ENCODE measurements at places on chromosomes 1 and 21.

GRCh38 chr1:77506771-77507170 is 175.7 kb downstream of the ZZZ3 start:
- no peak for DNase-seq

DNA sequence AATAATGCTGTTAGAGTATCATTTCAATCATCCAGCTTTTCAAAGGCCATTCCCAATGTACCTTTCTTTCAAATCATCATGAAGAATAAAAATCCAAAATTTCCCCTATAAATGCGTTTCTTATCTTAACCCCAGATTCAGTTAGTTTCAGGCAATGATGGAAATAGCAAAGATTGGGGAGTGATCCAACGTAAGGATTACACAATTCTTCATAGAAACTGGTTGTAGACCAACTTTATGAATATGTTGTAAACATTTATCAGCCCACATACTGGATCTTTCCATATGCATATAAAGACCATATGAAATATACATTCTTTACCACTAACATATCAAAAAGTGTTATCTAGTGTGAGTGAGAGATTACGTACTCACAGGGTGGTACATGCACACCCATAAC is 92.7 kb downstream of the ZC3H11B start:
- no peak for DNase-seq

DNA sequence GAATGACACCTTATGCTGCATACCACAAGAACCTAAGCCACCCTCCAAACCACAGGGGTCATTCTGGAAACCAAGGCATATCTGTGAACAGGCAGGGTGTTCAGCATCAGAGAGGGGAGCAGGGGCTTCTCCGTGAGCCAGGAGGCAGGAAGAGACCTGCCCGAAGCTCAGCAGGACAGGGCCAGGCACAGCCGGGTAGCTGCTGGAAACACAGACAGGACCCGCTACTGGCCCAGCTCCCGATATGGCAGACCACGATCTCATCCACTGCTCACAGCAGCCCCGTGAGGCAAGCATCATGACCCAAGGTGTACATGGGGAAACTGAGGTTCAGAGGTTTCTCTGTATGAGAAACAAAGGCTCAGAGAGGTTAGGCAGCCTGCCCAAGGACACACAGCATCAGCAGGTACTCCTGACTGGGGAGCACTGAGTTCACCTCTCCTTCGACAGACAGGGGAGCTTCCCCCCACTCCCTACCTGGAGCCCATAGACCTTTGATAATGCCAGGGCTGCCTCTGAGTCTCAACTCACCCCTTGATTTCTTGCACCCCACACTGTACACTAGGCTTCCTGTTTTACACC is 317.7 kb downstream of the MATN1 start:
- DNase-seq = no peak

DNA sequence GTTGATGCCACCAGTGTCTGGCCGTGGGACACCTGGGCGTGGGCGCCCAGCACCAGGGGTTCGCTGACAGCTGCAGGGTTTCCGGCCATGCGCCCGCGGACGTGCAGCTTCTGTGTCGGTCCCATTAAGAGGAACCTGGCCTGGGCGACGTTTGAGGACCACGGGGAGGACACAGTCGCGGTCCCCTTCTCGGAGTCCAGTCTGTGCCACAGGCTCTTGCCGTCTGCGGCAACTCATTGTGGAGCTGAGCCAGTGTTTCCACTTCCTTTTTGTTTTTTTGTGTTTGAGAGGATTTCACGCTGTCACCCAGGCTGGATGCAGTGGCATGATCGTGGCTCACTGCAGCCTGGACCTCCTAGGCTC is 1.6 kb upstream of the C1orf159 start:
- no peak for DNase-seq

All from psoas muscle (tissue), 8 donors.